ENCODE measurements at places on chromosomes 6 and 20.

DNA sequence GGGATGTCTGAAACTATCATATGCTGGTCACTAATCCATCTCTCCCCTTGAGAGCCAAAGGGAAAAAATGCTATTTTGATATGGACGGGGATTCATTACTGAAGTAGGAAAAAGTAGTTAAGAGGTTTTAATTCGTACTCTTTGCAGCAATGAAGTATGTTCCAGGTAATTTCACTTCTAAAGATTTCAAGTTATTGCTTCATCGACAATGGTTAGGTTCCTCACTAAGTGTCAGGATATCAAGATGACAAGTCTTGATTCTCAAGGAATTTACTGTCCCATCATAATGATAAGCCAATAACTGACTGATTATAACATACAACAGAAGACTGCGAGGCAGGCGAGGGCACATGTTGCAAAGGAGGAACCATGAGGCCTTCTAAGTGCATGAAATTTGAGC lies 57.0 kb downstream of the GMDS start:
- H3K27ac ChIP-seq, result no peak overlapping the region
- peaks cover 16% of the 10 kb centered on the region for H3K27me3 ChIP-seq
- peaks cover 12% of the 10 kb centered on the region for H3K4me1 ChIP-seq
- H3K36me3 ChIP-seq, result peaks cover 2% of the 10 kb centered on the region

GRCh38 chr6:110277100-110277665 lies 81.0 kb downstream of the METTL24 start:
- H3K4me3 ChIP-seq, result no peak overlapping the region
- H3K27ac ChIP-seq, result no peak overlapping the region
- H3K36me3 ChIP-seq, result no peaks in the 10 kb centered on the region
- H3K4me1 ChIP-seq, result no peaks in the 10 kb centered on the region

- peaks cover 68% of the 10 kb centered on the region for H3K27me3 ChIP-seq
- no peak overlapping the region for H3K27ac ChIP-seq
- no peak overlapping the region for H3K4me3 ChIP-seq
- H3K4me1 ChIP-seq, result no peaks in the 10 kb centered on the region
Measured at GRCh38 chr6:33107641-33108040, 31.9 kb downstream of the HLA-DPB1 start.

DNA sequence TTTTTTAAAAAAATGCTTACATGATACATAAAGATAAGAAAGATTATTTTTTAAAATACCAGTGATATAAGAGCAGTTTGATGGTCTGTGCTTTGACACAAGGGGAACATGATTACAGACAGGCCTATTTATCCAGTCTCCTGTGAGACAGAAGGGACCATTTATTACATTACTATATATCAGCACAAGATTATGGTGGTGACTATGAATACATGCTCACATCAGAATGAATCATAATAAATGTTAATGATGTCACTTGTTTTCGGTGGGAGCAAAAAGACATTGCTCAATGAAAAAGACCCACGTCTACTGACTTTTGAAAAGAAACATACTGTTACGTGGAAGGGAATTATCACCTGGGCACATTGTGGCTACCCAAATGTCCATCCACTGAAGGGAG lies 455.1 kb downstream of the CDC5L start:
- H3K27me3 ChIP-seq, result no peaks in the 10 kb centered on the region
- H3K36me3 ChIP-seq, result peaks cover 7% of the 10 kb centered on the region
- no peak overlapping the region for H3K4me3 ChIP-seq
- no peak for DNase-seq
- no peaks in the 10 kb centered on the region for H3K4me1 ChIP-seq

DNA sequence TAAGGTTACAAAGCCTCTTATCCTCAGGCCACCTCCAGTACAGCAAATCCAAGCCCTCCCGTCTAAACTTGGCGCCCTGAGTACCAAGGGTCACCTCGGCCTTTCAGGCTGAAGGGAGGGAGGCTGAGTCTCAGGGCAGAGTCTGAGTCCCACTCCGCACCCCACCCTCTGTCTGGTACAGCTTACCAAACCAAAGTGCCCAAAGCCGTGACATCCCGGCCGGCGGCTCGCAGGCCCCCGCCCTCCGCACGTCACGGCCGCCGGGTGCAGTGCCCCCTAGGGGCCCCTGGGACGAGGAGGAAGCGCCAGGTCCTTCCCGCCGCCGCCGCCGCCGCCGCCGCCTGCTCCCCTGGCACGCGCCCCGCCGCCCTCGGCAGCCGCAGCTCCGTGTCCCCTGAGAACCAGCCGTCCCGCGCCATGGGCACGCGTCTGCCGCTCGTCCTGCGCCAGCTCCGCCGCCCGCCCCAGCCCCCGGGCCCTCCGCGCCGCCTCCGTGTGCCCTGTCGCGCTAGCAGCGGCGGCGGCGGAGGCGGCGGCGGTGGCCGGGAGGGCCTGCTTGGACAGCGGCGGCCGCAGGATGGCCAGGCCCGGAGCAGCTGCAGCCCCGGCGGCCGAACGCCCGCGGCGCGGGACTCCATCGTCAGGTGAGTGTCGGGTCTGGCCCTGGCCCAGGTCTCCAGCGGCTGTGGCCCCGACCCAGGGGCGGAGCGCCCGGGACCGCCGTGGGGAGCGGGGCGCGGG lies at the start of gene MTHFD1L:
Gene MTHFD1L, plus strand, starts transcription at position 297 of the 741 bp plus-strand sequence. Its CDS starts 121 bp downstream, at position 418.
- H3K4me1 ChIP-seq, result peaks cover 29% of the 10 kb centered on the region
- peaks cover 10% of the 10 kb centered on the region for H3K27me3 ChIP-seq
- H3K27ac ChIP-seq, result peak within 1 kb of the TSS; percentile 93
- H3K36me3 ChIP-seq, result peaks cover 15% of the 10 kb centered on the region

DNA sequence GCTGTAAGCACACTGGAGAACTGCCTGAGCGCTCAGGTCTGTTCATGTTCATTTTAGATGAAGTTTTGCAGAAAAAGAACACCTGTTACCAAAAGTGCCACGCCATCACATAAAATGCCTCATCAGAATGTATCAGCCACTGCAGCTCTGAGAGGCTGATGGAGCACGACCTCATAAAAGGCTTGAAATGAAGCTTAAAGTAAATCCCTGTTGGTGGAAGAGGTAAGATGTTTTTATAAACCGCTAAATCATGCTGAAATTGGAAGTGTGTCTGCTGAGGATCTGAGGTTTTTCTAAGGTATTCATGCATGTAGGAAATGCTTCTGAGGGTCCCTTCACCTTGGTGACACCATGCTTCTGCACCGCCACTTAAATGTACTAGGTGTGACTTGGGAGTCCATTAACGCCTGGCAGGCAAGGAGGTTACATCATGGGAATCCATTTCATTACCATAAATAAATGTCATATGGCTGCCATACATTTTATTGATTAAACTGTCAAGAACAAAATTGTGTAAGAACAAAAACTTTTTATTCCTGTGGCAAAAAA lies 363.1 kb upstream of the AGPAT4 start:
- DNase-seq, result no peak
- no peaks in the 10 kb centered on the region for H3K27me3 ChIP-seq
- no peak overlapping the region for H3K27ac ChIP-seq
- H3K4me3 ChIP-seq, result no peak overlapping the region
- no peaks in the 10 kb centered on the region for H3K36me3 ChIP-seq
